ENCODE measurements at places on chromosomes 7 and 10.

- no peak for DNase-seq
Measured at GRCh38 chr10:30562787-30563186, 66.8 kb downstream of the LYZL2 start.

DNA sequence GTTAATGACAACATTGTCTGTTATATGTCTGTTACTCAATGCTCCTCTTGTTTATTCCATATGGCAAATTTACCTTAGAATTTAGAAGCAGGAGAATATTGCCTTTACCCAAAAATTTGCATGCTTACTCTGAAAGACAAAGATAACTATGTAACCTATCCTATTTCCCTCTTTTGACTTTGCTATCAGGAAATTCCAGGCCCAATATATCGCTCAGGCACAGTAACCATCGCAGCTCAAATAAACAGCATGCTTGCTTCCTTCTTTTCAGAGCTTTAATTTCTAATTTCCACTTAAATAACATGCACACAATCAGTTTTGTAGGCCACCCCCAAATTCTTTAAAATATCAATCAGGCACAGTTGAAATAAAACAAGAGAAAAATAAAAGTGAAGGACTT is 57.8 kb downstream of the EBLN1 start:
- no peak for DNase-seq

DNA sequence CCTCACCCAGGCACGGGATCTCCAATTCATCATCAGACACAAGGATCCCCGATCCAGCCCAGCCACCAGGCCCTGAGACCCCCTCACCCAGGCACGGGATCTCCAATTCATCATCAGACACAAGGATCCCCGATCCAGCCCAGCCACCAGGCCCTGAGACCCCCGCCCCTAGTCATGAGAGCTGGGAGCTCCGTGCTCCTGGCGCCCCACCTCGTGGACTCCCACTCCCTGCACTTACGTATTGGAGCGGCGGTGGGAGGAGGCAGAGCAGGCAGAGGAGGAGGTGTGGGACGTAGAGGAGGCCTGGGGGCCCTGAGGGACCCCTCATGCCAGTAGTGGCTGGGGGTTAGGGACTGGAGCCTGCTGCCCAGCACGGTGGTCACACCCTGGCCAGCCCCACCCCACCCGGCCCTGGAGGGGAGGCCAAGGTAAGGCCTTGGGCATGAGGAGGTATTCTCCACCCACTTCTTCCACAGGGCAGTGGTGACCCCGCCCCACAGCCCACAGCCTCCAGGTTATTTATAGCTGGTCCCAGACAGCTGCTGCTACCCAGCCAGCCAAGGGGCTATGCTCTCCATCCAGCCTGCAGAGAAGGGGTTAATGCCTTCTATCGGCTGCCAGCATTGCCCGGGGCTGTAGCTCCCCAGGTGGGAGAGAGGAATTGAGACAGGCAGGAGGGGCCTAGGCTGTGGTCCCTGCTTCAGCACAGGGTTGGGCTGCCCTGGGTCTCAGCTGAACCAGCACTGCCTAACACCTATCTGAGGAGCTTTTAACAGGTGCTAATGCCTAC is 17.6 kb upstream of the CRHR2 start:
- DNase-seq: no peak

DNA sequence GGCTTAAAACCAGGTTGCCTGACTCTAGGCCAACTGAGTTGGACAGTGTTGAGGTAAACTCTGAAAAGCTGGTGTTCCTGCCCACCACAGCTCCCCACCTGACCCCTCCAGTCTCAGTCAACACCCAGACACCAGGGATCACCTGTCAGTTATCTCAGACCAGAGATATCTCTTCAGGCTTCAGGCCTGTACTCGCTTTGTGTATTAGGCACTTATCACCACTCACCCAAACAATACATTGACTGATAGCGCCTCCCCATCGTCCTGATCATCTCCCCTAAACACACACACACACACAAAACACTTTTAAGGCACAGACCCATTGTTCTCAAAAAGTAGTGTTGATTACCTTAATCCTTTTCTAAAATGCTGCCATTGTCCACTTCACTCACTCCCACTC is 111.5 kb downstream of the PLCE1 start:
- DNase-seq: no peak

DNA sequence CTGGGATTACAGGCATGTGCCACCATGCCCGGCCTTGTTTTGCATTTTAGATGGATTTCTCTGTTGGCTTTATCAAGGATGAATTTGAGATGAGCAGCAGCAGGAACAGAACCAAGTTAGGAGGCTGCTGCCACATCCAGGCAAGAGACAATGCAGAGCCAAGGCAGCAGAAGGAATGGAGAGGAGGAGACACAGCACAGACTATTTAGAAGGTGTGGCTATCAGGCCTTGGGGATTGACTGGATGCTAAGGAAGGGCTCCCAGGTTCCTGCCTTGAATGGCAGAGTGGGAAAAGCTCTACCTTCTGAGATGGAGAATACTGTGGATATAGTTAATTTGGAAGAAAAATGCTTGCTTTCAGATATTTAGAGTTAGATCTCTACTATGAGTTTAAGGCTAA is 484.7 kb upstream of the C7orf33 start:
- no peak for DNase-seq

- DNase-seq: no peak
Measured at GRCh38 chr7:157976406-157976805, 611.2 kb downstream of the PTPRN2 start.

DNA sequence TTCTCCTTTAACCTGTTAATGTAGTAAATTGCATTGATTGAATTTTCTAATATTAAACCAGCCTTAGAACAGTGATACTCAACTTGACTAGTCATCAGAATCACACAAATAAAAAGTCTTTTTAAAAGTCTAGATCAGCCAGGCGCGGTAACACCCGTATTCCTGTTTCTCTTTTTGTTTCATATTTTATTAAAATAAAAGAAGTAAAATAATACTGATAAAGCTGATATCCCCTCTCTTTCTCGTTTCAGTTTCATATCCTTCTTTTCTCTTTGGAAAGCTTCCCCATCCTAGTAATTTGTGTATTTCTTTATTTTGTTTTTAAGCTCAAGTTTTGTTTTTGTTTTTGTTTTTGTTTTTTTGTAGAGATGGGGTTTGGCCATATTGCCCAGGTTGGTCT is 9.3 kb downstream of the SMO start:
- DNase-seq: no peak

Data from fibroblast of the conjunctiva (primary cell).